Stimulated activated CD8-positive, alpha-beta memory T cell treated with anti-CD3 and anti-CD28 coated beads, Interleukin-2, amount 100 ng/mL, for 1 hour (primary cell): ENCODE measurements at places on chromosomes 12 and 14.

GRCh38 chr12:52227606-52228166 lies 5.4 kb upstream of the KRT7 start:
- no peak for DNase-seq

GRCh38 chr12:22014783-22015144 lies 31.3 kb upstream of the CMAS start:
- no peak for DNase-seq

GRCh38 chr12:122304924-122305323 lies 38.6 kb upstream of the VPS33A start:
- no peak for DNase-seq

DNA sequence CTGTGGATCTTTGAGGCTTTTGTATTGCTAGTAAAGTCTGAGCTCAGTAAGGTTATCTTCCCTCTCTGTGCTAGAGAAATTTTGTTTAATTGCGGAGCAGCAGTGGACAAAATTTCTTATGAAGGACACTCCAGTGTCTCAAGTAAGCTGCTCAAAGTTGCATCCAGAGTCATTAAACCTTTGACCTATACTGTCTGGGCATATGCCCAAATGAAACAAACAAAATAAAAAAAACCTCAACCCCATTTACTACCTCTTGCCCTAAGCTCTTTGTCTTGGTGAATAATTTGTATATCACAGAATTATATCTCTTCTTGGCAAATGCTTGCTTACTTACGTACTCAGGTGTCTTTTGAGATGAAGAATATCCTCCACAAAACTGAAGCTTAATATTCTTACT lies 465.2 kb downstream of the SOX5 start:
- no peak for DNase-seq

DNA sequence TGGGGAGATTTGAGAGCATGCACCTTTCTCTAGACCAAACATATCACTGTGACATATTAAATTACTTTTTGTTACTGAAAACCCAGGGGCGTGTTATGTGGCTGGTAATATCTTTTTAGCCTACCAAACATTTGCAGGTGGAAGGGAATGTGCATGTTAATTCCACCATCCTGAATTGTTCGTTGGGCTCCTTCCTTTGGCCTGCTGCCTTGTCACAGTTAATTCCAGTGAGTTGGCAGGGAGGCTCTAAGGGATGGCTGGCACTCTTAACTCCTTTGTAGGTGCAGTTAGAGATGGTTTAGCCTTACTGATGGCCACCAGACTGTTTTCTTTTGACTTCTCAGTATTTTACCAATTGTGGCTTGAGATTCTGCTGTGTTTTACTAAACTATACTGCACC lies 64.5 kb downstream of the DIP2B start:
- DNase-seq, result no peak

DNA sequence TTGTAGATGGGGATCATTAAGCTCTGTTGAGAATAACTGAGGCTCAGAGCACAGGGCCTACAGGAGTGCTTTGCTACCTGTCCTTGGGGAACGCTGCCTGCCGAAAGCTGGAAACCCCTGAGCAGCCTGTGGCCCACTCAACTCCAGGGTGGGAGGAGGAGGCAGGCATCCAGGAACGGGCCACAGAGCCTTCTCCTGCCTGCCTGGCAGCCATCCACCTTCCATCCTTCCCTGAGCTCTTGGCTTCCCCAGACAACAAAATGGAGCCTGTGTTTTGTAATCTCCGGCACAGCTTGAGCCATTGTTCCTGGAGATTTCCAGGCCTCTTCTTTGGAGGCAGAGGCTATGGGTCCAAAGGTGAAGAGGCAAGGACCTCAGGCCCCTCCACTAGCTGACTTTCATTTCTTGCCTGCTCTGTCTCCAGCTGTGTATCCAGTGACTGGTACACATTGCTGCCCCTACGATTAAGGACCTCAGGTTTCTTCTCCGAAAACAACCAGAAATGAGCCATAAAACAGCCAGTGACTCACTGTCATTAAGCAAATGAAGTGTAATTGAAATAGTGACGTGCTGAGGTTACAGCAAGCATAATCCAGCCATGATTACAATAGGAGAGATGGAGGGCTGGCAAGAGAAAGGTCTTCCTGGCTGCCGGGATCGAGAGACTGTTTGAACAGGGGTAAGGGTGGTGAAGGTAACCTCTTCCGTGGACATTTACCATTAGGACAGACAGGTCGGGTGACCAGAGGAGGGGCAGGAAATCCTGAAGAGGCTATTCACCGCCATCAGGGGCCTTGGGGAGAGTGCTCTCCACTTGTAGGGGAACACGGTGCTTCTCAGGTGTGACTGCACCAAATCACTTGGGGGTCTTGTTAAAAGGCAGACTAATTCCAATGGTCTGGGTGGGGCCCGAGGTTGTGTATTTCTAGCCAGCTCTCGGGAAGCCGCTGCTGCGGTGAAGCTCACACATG lies 56.3 kb upstream of the KCNA5 start:
- DNase-seq, result no peak

- no peak for DNase-seq
Measured at GRCh38 chr12:115998119-115998633, 279.3 kb downstream of the MED13L start.

GRCh38 chr12:96514328-96514727 lies 25.0 kb downstream of the CFAP54 start:
- DNase-seq, result no peak

DNA sequence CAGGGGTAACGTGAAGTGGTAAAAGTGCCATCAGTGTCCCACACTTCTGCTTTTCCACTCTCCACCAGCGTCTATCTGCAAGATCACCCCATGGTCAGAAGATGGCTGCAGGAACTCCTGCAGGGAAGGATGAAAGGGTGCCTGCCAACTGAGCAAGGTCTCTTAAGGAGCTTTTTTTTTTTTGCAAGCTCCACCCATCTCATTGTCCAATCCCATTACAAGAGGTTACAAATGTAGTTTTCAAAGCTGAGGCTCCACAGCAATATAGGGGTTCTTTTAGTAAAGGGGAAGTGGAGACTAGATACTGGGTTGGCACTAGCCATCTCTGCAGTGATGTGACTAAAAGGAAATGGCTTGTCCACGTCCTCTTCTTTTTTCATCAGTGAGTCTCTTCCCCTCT lies 5.9 kb upstream of the BHLHE41 start:
- DNase-seq, result no peak

DNA sequence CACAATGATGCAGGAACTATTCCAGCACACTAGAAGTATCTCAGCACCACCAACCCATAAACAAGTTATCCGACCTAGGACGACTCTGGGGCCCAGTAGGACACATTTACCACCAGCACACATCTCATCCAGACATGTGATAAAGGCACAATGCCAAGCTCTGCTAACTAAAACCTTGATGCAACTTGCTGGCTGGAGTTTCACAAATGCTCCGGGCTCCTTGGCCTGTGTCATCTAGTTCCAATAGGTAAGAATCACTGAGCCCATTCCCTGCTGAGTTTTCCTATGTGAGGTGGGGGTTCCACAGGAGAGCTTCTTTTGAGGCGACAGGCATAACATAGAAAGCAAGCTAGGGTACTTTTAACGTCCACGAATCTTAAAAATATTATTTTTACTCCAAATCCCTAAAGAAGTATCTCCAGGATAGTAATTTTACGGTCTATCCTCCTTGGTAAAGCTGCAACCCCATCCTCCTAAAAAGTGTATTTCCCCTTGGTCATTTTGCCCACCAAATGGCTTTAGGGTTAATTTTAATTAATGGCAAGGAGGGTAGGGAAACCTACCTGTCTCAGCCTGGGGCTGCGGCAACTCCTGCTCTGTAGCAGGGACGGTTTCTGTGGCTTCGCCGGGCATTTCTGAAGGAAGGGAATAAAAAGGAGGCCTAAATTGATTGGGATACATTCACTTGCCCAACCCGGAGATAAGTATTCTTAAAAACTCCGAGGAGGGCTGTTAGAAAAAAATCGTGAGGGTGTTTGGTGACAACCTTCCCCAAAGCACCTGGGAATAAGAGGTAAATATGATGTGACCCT lies 1.0 kb downstream of the NACA start:
- DNase-seq, result no peak

DNA sequence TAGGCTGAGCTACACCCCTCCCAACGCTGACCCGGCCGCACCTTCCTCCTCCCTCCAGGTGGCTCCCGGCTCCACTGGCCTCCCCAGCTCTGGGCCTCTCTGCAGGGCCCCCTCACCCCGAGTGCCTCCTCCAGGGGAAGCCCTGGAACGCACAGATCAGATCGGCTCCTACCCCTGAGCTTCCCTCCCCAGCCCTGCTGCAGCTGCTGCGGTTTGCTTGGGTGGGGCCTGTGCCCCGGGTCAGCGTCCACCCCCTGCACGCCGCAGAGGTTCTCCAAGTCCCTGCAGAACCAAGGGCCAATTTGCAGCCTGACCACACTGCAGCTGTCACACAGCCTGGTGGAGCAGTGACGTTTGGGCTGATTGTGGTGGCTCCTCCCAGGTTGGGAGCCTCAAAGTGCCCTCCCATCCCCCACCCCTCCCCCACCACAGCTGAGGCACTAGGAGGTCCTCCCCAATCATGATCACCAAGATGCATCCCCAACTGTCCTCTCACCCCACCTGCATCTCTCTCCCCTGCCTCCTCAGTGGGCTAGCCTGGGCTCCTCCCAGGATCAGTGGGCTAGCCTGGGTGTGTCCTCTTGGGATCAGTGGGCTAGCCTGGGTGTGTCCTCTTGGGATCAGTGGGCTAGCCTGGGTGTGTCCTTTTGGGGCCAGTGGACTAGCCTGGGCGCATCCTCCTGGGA lies 12.8 kb upstream of the FBRSL1 start:
- DNase-seq, result no peak

DNA sequence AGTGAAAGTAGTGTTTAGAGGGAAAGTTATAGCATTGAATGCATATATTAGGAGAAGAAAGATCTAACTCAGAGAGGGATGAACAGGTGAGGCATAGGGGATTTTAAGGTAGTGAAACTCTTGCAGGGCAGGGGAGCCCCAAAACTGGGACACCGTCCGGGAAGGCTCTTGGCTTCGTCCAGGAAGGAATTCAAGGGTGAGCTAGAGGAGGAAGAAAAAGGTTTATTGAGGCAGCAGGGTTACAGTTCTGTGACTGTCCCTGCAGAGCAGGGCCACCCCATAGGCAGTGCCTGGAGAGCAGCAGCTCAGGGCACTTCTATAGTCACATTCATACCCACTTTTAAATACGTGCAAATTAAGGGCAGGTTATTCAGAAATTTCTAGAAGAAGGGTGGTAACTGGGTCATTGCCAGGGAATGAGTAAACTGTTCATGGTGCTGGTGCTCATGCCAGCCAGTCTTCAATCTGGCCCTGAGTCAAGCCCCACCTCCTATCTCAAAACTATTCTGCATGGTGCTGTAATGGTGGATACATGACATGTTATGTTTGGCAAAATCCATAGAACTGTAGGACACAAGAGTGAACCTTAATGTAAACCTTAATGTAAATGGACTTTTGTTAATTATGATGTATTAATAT lies 1.2 kb upstream of the OAS1 start:
- no peak for DNase-seq

GRCh38 chr12:64028541-64028940 lies 184.0 kb downstream of the SRGAP1 start:
- DNase-seq, result no peak
